ENCODE measurements at places on chromosomes 1 and 21.

DNA sequence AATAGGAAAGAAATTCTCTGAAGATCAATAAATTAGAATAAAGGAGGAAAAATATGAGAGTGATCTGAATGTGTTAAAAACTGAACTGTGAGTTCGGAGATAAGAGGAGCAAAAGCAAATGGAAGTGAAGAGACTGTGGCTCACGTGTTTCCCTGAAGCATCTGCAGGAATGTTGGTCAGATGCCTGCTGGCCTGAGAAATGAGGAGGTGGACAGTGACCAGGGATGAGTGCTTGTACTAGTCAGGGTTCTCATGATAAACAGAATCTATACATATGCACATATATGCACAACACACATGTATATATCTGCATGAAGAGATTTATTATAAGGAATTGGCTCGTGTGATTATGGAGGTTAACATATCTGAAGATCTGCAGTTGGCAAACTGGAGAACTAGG is 103.4 kb upstream of the TIAM1 start:
- DNase-seq = no peak

DNA sequence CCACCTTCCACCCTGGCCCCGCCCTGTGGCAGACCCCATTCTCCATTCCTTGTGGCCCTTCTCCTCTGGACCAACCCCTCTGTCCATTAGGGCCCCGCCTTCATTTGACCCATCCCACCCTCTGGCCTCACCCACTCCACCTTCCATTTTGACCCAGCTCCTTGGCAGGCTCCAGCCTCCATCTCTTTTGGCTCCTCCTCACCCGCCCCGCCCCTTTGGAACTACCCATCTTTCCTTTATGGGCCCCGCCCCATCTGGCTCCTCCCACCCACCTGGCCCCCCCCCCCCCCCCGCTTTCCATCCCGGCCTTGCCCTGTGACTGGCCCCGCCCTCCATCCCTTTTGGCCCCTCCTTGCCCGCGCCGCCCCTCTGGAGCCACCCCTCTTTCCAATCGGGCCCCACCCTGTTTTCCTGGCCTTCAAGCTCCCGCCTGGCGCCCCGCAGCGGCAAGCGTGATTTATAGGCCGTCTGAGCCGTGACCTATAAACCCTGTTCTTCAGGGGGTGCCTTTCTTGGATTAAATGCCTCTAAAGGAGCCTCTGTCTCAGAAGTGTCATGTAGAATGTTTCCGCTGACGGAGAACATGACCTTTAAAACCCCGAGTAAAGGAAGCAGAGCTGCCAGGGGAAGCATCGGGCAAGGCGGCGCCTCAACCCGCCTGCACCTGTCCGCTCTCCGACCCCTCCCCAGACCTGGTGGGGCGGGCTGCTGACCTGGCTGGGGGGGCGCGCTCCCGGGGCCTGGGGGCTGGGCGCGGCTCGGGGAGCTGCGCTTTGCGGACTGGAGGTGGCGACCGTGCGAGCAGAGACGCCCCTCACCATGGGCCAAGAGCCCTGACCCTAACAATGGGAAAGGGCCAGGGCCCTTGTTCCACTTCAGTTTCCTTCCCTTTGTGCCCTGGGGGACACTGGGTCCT is 178.0 kb downstream of the CAMTA1 start:
- peak; percentile 32 for DNase-seq

DNA sequence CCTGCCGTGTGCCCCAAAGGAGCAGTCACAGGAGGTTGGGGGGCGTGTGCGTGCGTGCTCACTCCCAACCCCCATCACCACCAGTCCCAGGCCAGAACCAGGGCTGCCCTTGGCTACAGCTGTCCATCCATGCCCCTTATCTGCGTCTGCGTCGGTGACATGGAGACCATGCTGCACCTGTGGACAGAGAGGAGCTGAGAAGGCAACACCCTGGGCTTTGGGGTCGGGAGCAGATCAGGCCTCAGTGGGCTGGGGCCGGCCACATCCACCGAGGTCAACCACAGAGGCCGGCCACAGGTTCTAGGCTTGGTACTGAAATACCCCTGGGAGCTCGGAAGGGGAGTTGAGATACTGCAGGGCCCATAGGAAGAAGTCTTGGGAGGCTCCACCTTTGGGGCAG is 23.5 kb downstream of the COL6A1 start:
- DNase-seq = no peak

GRCh38 chr1:209219791-209220524 is 363.6 kb upstream of the CAMK1G start:
- no peak for DNase-seq

- no peak for DNase-seq
These were observed 33.9 kb downstream of the EIF2D start for GRCh38 chr1:206578068-206578977.

DNA sequence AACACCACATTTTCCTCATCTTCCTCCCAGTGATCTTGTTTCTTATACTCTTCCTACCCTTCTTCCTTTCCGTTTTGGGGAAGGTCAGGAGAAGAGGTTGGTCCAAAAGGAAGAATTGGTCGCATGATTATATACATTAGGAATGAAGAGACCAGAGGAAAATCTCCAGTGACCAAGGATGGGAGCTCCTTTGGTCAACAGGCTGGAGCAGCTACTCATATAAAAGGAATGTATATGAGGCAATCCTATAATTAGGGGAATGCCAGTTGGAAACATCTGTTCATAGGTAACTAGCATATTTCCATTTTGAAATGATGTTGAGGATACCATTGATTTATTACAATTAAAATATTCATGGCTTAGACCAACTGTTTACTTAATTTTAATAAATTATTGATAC is 114.5 kb downstream of the LRRC40 start:
- no peak for DNase-seq

- DNase-seq = no peak
These were observed 64.2 kb upstream of the MRPS6 start for GRCh38 chr21:34009193-34009592.

- DNase-seq = no peak
These were observed 52.4 kb downstream of the FNBP1L start for GRCh38 chr1:93500275-93500674.

- DNase-seq = no peak
These were observed 19.0 kb downstream of the MAPKAPK2 start for GRCh38 chr1:206703661-206704060.

DNA sequence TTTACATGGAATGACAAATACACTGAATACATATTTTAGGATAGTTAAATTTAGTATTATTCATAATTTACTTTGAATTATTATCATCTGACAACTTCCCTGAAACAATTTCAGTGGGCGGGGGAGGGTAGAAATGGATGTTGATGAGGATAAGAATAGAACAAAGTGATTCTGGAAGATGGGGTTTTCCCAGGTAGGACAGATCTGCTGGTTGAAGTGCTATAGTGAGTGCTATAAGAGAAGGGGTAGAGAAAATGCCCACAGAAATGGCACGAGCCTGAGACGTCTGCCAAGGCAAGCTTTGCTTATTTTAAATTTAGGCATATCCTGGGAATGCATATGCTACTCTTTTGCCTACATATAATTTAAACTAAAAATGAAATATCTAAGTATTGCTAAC is 3.2 kb downstream of the CFH start:
- no peak for DNase-seq

DNA sequence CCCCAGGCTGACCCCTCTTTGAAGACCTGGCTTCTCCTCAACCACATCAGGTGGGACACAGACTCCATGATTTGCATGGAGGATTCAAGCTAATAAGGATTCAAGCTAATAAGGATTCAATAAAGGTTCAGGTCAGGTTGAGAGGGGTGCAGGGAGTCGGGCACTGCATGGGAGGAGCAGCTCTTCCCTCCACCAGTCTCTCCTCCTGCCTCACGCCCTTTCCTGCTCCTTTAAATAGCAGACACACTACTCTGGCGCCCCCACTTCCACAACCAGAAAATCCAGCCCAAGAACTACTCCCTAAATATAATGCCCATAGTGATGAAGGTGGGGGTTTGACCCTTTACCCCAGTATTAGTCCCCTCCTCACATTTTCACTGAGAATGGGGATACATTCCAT is 7.1 kb downstream of the MEX3A start:
- no peak for DNase-seq

GRCh38 chr1:184437291-184437690 is 50.5 kb downstream of the C1orf21 start:
- DNase-seq = no peak

GRCh38 chr1:210684466-210685294 is 356.0 kb downstream of the HHAT start:
- DNase-seq = no peak

DNA sequence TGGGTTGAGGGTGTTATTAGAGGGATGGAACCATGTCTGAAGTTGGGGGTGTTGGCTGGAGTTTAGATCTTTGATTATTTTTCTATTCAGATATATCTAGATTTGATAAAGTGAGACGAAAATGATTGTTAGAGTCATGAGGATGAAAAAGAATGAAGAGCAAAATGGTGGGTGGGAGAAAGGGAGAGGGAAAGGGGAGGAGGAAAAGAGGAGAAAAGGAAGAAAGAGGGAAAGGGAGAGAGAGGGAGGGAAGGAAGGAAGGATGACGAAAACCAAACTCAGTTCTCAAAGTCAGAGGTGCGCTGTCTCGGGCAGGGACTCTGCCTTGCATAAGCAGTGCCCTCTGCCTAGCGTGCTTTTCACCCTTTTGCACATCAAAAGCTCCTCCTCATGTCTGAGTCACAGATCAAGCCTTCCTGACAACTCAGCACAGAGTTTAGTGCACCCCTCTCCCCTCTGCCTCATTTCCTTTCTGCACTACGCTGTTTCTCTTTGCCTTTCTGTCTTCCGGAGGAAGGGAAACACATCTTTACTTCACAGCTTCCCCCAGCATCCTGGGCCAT is 225.8 kb upstream of the PROX1 start:
- no peak for DNase-seq

GRCh38 chr1:211548321-211549091 is 30.5 kb downstream of the SLC30A1 start:
- no peak for DNase-seq

DNA sequence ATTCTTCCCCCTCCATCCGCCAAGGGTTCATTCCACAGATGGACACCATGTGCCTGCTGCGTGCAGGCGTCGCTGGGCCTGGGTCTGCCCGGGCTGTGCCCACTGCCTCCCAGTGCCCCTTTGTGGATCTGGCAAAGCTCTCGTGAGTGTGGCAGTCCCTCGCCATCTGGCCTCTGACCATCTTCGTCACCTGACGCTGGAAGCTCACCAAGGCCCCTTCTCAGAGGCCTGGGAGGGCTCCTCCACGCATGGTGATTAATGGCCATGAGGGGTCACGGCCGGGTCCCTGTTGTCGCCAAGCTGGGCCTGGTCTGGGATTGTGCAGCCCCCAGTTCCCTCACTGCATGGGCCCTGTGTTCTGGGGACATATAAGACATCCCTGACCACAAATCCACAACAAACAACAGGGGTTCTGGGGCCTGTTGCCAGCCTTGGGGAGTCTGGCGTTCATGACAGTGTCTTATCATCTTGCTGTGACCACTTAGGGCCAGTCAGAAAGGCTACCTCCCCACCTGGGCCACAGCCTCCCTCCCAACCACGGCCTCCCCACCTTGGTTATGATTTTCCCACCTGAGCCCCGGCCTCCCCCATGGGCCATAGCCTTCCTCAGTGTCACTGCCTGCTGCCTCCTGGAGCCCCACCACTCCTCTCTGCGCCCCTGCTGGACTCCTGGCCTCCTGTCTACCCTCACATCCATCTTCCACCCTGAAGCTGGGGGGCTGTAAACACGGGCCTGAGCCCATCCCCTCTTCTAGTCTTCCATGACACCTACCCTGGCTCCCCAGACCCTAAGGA is 27.9 kb downstream of the SLC45A1 start:
- DNase-seq = no peak

DNA sequence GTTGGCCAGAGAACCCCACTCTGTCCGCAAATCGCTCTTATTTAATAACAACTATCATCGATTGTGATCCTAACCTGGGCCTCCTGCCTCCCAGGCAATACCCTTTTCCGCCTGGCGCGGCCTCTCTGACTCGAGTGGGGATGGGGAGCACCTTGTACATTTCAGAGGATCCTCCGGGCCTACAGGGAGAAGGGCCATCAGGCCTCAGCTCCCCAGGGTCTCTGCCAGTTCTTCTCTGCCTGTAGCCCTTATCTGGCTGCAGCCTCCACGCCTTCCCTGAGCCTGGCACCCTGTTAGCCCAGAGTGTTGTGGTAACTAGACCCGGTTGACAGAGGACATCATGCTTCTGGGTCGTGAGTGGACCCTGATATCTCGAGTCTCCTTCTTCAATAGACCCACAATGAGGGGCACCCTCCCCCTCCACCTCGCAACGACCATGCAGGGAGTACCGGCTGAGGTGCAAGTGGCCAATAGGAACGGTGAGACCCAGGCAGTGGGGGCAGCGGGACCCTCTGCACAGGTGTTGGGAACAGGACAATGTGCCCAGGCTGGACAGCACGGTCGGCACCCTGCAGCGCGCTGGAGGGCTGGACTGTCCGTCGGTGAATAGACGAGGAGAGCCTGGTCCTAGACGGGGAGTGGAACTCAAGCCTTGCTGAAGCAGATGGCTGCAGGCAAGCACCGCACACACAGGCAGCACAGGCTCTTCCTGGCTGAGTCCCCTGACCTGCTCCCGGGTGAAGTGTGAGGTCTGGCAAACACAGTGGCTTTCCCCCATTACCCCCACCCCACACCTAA is 7.1 kb upstream of the CRYBG2 start:
- no peak for DNase-seq

- no peak for DNase-seq
These were observed 70.6 kb upstream of the PAXBP1 start for GRCh38 chr21:32842146-32842545.

GRCh38 chr1:212557739-212558692 is 50.5 kb upstream of the ATF3 start:
- DNase-seq = no peak

DNA sequence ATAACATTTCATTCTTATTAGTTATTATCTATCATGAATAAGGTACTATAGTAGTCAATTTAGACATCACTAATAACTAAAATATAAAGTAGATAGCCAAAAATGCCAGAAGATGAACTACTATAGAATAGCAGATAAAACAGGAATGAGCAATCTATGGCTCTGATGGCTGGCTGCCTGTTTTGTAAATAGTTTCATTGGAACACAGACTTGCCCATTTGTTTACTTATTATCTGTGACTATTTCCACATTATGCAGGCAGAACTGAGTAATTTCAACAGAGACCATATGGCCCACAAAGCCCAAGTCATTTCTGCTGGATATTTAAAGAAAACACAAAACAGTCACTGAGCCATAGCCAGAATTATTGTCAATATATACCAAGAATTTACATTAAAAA is 222.1 kb downstream of the COL24A1 start:
- no peak for DNase-seq

- no peak for DNase-seq
These were observed 11.2 kb downstream of the C4BPA start for GRCh38 chr1:207115269-207115668.

DNA sequence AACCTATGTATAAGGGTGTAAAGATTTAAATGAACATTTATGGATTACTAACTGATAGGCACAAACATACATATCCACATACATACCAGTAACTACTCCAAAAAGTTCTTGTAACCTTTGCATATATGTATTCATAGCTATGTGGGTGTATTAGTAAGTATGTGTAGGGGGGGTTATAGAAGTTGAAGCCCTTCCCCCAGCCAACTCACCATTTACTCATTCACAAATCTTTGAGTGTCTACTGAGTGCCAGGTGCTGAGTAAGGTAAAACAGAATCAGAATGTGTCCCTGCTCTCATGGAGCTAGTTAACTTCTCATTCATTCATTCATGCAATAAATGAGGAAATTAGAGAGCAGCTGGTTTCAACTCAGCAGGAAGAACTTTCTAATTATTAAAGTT is 1.3 kb downstream of the C1orf146 start:
- DNase-seq = no peak

GRCh38 chr1:198177546-198177945 is 20.7 kb downstream of the NEK7 start:
- no peak for DNase-seq

- no peak for DNase-seq
These were observed 6.4 kb downstream of the CLDN19 start for GRCh38 chr1:42733415-42734200.

All from activated CD4-positive, CD25-positive, alpha-beta regulatory T cell (primary cell).